ENCODE measurements at places on chromosomes 12 and 14.

- no peak for DNase-seq
Observed at GRCh38 chr12:123815968-123816367, 53.9 kb downstream of the DNAH10 start.

- no peak for DNase-seq
Observed at GRCh38 chr12:108462686-108463085, 52.4 kb upstream of the FICD start.

- no peak for DNase-seq
Observed at GRCh38 chr14:68112442-68112841, 292.9 kb downstream of the RAD51B start.

DNA sequence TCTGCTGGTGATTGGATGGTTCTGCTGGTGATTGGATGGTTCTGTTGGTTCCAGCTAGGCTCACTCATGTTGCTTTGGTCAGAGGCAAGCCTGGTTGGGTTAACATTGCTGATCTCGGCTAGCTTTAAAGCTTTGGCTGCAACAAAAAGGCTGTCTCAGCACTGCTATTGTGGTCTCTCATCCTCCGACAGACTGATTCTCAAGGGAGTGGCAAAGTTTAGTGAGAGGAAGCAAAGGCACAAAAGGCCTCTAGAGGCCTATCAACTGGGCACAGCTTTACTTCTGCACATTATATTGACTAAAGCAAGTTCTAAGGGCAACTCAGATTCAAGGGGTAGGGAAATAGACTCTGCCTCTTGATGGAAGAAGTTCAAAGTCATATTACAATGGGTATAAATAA is 84.7 kb upstream of the LGR5 start:
- DNase-seq = no peak

- DNase-seq = no peak
Observed at GRCh38 chr12:38587594-38587993, 271.0 kb downstream of the ALG10B start.

GRCh38 chr12:107014055-107014454 is 27.1 kb upstream of the MTERF2 start:
- DNase-seq = peak; percentile 52

DNA sequence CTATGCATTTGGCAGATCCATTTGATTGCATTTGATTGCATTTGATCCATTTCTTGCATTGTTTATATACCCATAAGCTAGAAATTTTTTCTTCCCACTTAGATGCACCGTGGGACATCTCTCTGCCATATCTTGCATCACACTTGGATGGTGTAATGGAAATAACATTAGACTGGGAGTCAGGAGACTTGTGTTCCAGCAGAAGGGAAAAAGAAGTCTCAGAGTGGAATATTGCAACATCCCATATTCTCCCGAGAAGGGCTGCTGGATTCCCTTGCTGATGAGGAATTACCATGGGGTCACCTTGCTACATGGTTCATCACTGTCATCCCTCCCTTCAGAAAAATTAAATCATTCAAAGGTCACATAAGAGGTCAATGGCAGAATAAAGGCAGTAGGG is 78.1 kb downstream of the KSR2 start:
- no peak for DNase-seq

- DNase-seq = peak; percentile 60
Observed at GRCh38 chr12:49296034-49296835, 1.3 kb downstream of the PRPH start.

DNA sequence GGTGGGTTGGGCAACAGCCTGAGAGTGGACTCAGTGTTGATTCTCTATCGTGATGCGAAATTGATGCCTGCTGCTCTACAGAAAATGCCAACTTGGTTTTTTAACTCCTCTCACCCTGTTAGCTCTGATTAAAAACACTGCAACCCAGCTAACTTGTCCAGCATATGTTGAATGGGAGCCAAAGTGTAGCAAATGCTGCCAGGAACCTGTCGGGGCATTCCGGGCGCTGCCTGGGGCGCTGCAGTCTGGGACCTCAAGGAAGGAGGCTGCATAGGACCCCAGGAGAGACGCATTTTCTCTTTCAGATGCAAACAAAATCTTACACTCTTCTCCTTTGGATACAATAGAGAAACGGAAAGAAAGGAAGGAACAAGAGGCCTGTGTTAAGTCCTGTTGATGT is 3.9 kb downstream of the B3GNT4 start:
- no peak for DNase-seq

DNA sequence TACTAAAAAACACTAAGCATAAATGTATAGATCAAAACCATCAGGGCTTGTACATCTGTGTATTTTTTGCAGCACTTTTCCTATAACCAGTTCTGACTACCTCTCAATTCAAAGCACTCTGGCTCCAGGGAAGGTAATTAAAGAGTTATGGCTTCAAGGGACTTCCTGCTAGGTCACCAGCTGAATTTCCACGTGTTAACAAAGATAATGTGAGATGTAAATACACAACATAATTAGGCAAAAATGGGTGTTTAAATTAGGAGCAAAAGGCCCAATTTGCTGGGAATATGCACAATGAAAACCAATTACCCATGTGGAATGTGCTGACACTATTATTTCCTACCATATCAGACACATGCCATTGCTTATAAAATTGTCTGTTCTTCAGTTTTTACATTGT is 513.4 kb upstream of the FLRT2 start:
- no peak for DNase-seq

DNA sequence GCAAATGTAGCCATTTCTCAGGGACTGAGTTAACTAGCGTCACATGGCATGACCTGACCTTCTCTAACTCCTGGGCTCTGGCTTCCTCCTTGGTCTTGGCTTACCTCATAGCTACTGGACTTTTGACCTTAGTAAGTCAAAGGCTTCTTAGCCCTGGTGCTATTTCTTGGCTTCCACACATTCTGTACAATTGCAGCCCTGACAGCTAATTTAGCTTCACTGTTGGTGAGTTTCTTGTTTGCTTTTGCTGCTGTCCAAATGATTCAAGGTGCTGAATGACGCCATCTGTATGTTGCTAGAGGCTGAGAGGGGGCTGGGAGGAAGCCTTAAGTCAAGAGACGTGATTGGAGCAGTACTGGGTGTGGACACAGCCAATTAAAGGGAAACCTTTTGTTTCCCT is 202.7 kb downstream of the PRKD1 start:
- DNase-seq = no peak

DNA sequence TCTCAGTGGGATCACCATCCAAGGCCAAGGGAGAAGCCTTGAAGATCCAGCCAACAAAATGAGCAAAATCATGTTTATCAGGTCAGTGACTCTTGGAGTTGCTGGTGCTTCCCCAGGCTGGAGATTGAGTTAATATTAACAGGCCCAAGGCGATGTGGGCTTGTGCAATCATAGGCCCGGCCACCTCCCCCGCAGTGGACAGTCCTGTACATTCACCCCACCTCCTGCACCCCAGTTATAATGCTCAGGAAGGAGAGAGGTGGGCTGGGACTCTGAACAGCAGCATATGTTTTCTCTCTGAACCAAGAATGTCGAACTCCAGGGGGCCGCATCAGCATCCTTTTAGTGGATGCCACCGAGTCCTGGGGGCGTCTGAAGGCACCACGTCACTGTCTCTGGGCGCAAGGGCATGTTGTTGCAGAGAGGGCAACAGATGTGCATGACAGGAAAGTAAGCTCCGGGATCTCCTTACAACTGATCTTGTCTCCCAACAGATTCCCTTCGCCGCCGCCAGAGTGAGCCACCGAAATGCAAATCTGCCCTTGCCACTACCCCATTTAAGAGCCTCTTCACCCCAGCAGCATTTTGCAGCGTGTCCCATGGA is 32.2 kb upstream of the SERPINA6 start:
- DNase-seq = no peak

GRCh38 chr14:55353686-55354467 is 57.8 kb downstream of the ATG14 start:
- no peak for DNase-seq

DNA sequence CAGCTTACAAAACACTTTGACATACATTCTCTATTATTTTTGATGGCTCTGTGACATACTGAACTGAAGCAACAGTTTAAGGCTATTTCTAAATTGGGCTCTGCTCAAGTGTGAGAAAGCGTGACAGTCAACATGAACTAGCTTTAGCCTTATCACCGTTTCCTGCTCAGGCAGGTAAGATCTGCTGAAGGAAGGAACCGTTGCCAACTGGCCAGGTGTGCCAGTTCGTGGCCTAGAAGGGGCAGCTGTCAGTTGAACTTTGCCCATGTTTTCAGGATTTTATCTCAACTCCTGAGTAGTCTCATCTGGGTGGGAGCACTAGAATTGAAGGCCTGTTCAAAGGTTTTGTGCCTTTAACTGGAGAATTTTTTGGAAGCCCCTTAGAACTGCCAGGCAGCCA is 79.5 kb downstream of the ETV6 start:
- no peak for DNase-seq

- no peak for DNase-seq
Observed at GRCh38 chr14:105850853-105851581, 324.6 kb downstream of the TMEM121 start.

DNA sequence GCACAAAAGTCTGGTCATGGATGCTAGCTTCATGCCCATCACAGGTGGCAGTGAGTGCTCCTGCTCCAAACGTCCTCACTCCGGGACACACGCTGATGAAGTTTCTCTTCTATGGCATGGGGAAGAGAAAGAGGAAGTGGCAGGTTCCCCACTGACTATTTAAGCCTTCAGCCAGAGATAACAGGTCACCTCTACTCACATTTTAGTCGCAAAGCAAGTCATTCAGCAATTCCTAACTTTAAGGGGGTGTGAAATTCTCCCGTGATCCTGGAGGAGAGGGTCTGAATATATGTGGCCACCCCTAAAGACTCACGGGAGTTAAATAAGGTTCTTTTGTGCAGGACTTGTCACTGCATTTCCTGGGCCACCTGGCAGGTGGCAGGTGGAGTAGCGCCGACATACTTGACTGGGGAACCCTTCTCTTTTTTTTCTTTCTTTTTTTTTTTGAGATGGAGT is 18.8 kb upstream of the RCOR1 start:
- DNase-seq = no peak

DNA sequence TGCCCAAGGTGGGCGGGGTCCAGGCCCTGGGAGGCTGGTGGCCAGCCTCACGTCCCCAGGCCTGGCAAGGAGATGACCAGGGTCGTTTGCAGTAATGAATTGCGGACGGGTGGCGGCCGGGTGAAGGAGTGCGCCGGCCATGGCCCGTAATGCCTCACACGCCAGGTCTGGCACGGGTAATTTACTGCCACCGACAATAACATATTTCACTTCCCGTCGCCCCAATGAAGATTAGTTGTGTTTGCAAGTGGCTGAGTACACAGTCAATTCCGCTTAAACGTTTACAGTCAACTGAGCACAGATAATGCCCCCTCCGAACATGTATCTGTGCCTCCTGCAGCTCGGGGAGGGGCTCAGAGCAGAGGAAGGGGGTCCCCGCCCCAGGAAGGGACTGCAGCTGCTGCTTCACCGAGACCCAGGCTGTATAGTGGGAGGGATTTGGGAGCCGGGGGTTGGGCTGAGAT is 48.3 kb downstream of the MVK start:
- no peak for DNase-seq

DNA sequence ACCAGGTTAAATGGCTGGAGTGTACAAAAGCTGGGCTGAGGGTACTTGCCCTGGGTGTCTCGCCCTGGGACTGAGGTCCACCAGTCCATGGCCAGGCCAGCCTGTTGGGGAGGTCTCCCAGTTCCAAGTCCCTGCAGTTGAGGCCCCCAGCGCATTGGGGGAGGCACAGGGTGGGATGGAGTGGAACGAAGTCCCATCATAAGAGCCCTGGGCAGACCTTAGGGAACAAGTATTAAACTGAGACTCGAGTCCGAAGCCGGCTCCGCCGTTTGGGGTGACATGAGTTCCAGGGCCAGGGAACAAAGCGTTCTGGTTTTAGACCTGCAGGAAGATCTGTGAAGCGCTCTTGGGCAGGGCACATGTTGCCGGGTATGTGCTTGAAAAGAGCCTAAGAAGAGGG is 84.7 kb downstream of the ALG10 start:
- no peak for DNase-seq

- DNase-seq = no peak
Observed at GRCh38 chr14:37145395-37145794, 27.0 kb downstream of the SLC25A21 start.

DNA sequence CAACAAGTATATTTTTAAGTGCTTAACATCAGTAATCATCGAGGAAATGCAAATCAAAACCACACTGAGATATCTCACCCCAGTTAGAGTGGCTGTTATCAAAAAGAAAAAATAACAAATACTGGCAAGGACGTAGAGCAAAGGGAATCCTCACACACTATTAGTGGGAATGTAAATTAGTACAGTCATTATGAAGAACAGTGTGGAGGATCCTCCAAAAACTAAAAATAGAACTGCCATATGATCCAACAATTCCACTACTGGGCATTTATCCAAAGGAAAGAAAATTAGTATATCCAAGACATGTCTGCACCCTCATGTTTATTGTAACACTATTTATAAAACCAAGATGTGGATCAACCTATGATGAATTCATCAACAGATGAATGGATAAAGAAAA is 149.0 kb upstream of the PWP1 start:
- no peak for DNase-seq

GRCh38 chr14:95045106-95045701 is 112.1 kb downstream of the DICER1 start:
- no peak for DNase-seq

DNA sequence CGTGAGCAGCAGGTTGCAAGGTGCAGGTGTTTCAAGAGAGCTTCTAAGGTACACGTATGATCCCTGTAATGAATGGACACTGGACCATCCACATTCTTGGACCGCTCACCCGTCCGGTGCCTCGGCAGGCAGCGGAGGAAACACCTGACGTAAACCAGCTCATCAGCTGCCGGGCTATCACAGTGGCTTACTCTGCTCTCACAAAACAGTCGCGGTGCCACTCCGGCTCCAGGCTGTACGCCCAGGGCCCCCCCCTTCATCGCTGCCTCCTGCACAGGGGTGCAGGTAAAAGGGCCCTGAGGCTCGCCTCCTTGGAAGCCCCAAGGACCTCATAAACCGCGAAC is 436 bp downstream of the VPS33A start:
- DNase-seq = peak; percentile 46

- no peak for DNase-seq
Observed at GRCh38 chr12:105892362-105892910, 246.3 kb downstream of the NUAK1 start.

GRCh38 chr12:120760349-120761254 is 35.0 kb downstream of the ACADS start:
- DNase-seq = peak; percentile 9

GRCh38 chr14:50013198-50013918 is 103.0 kb downstream of the VCPKMT start:
- no peak for DNase-seq

GRCh38 chr12:114955414-114956014 is 271.5 kb upstream of the TBX3 start:
- DNase-seq = no peak

All from CD4-positive, alpha-beta T cell treated with Interleukin-2 at 100 ng/mL for 4 hours (primary cell).